ENCODE measurements at places on chromosomes 3 and 15.

DNA sequence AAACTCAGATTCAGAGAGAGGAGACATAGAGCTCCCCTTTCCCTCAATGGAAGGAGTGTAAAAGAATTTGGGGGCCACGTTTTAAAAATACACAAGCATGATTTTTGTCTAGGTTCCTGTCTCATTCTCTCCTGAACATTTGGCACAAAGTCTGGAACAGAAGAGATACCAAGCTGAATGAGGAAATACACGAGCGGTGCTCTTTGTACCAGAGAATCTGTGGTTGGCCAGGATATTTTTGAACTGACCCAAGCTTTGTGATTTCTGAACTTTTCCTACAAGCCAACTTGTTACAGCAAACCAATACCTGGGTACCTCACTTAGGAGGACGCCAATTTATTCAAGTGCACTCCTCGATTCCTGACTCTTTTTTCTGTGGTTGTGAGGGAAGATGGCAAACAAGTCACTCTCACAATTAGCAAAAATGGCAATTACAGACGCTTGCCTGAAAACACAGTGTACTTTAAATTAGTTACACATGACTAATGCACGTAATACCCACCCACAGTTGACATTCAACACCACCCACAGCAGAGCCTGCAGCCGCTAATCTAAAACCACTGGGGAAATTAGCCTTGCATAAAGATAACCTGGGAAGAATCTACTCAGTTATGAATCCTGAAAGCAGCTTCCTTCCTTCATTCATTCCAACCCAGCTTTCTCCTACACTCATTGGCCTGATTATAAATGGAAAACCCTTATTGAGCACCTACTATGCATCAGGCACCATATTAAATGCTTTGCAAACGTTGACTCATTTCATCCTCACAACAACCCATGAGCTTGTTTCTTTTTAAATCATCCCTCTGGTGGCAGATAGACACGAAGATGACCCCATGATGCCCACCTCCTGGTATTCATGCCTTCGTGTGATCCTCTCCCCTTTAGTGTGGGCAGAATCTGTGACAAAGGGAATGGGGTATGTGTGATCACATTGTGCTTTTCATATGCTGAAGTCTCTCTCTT, 293.5 kb downstream of the KBTBD8 start:
- DNase-seq, result no peak

DNA sequence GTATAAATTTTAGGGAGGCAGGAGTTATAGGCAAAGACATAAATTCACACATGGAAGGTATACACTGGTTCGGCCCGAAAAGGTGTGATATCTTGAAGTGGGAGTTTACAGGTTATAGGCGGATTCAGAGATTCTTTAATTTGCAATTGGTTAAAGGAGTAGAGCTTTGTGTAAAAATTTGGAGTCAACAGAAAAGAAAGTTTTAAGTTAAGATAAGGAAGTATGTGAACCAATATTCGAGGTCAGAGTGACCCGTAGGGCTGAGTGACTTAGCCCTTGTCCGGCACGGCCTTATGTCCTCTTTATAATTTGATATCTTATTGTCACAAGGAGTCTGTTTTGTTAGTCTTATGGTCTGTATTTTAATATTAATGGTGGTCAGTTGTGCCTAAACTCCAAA, 10.6 kb upstream of the THSD4 start:
- no peak for DNase-seq

DNA sequence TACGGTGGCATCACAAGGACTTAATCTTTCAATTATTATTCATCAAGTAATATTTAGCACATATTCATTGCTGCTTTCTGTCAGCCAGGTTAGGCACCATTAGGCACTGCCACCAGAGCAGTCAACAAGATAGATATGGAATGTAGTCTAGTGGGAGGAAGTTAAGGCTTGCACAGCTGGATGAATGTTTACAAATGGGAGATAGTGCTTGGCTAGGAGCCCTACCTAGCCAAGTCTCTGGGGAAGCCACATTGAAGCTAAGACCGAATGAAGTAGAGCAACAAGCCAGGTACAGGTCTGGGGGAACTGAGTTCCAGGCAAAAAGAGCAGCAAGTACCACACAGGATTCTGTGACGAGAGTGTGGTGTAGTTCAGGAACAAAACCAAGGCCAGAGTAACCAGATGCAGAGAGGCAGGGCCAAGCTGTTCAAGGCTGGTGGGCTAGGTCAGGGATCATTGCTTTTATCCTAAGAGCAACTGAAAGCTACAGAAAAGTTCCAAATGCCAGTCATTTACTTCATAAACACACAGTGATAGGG, 33.4 kb upstream of the SCAANT1 start:
- DNase-seq, result no peak

- DNase-seq, result no peak
Measured at GRCh38 chr3:136694321-136694720, 57.9 kb downstream of the STAG1 start.

- DNase-seq, result no peak
Measured at GRCh38 chr3:39515681-39516441, 48.4 kb downstream of the MOBP start.

GRCh38 chr3:42042747-42043098, 48.4 kb upstream of the TRAK1 start:
- no peak for DNase-seq

DNA sequence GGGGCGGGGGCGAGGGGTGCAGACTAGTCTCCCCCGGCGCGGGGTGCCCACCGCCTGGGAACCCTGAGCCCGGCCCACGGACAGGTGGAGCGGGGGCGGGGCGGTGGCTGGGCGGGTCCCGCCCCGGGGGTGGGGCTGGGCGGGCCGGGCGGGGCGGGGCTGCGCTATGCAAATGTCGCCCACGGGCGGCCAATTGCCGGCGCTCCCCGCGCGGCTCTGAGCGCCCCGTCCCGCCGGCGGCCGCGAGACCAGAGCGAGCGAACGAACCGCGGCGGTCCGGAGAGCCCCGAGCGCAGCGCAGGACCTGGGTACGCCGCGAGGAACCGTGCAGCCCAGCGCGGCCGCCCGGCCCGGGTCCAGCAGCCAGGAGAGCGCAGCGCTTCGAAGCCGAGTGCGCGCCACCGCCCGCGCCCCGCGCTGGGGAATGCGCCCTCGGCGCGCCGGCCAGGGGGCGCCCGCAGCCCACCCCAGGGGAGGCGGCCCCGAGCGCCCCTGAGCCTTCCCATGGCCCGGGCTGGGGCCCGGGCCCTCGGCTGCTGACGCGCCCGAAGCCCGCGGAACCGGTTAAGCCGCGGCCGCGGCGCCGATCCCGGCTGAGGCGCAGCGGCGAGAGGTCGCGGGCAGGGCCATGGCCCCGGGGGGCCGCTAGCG, at the start of gene SEMA3F:
Gene SEMA3F, plus strand, starts transcription at position 485 of the 651 bp plus-strand sequence. CDS start 4,299 bp downstream, outside the sequence.
- DNase-seq, result peak; percentile 92

GRCh38 chr3:44712455-44713075, at the start of gene ZNF502:
Gene ZNF502 (plus strand): TSS chr3:44712660. CDS start chr3:44720262, 7,602 bp downstream.
- no peak for DNase-seq

DNA sequence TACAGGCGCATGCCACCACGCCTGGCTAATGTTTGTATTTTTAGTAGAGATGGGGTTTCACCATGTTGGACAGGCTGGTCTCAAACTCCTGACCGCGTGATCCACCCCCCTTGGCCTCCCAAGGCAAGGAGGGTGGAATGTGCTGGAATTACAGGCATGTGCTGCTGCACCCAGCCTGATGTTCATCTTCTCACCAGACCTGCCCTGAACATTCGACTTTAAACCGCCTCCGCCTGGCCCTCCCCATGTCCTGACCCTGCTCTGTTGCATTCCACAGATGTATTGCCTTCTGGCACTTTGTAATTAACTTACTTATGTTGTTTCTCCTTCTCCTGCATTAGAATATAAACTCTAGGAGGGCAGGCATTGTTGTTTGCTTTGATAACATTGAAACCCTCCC, 102.1 kb downstream of the LINGO1 start:
- no peak for DNase-seq

GRCh38 chr3:123660900-123661299, 76.0 kb upstream of the HACD2 start:
- no peak for DNase-seq

DNA sequence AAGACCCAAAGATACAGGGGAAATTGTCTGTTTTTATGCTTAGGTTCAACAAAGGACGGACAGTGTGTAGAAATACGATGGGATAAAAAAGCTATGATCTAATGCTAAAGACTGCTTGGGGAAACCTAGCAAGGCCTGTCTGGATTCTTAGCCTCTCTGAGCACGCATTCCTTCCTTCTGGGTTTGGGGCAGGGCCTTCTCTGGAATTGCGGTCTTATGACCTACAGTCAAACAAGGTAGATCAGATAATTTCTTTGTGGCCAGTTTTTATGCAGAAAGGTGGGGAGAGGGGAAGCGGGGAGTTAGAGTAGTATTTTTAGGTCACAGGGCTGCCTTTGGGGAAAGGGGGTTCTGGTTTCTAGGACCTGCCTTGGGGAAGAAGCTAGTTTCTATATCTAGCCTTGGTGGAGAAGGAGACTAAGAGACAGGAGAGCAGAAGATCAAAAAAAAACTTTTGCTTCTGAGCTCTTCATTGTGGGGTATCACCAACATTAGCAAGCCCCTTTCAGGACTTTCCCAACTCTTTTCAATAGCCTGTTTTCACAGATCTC, 39.1 kb upstream of the LIPC start:
- no peak for DNase-seq

DNA sequence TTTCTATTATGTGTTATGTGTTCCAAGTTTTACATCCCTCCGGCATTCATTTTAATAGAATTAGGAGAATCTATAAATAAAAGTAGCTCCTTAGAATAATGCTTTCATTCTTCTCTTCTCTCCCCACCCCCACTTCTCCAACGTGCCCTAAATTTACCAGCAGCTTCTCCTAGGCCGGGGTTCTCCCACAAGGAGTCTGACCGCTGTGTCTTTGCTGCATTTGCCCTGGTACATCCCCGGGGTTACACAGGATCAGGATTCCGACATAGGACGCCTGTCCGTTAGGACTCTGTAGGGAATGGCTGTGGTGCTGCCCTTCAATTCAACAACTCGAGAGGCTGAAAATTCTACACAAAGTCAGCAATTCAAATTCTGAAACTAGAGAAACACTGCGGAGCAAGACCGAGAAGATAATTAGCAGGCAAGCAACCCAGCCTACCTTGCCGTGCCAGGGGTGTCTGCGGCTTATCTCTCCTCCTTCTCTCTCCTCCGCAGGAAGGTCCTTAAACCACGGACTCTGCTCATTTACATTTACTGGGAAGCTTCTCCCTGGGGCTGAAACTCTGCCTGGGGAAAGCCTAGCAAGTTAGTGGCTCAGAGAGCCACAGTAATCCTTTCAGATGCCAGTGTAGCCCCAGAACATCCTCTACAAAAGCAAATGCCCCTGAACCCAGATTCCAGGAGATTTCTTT, 18.8 kb downstream of the PCSK6 start:
- no peak for DNase-seq

DNA sequence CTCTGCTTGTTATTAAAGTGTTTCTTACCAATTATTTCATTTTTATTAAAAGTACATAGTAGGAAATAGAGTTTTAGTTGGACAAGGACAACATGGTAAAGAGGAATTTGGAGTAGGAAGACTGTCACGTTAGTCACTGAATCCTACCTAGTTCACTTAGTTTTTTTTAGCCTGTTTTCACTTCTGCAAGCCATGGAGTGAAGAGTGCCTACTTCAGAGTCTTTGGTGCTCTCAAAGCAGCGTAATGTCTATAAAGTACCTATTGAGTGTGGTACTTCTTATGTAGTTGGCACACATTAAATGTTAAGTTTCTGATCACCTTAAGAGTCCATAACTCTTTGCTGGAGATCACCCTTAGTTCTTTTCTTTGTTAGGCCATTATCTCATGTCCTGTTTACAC, 78.7 kb downstream of the LPP start:
- no peak for DNase-seq

- DNase-seq, result no peak
Measured at GRCh38 chr15:62047282-62047827, 12.9 kb downstream of the VPS13C start.

GRCh38 chr3:171457607-171458061, 2.6 kb downstream of the TNIK start:
- no peak for DNase-seq

DNA sequence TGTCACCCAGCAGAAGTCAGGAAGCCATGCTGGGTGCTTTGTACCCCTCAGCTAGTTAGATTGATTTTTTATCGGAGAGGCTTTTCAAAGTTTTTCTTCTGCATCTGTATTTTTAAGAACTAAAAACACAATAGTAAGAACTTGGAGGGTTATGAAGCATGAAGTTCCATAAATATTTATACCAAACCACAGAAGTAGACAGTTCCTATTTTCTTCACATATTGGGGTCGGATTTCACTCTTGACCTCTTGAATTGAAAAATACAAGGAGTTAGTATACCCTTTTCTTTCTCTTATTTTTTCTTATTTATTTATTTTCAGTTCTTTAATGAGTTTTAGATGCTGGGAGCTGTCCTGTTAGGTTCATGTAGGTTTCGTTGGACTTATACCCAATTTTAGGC, 35.1 kb downstream of the SLC25A26 start:
- DNase-seq, result no peak
